ENCODE measurements at places on chromosomes 11 and 22.

GRCh38 chr11:131099746-131100145, 183.5 kb upstream of the SNX19 start:
- DNase-seq: no peak

DNA sequence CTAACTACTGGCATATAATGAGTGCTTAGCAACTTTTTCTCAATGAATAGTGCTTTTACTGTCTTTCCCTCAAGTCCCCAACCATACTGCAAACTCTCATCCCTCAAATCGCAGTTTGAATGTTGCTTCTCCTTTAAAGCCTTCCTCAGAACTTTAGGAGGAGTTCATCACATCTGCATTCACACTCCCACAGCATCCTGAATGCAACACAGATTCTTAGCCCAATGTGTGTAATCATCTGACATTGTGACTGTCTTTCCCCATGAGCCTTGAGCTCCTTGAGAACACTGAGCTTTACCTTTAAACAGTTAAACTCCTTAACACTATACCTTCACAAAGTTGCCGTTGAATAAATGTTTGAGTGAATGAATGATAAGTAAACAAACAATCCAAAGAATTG, 81.7 kb upstream of the FAM181B start:
- no peak for DNase-seq

- no peak for DNase-seq
These were observed 12.3 kb downstream of the ZBED5 start for GRCh38 chr11:10845589-10845988.

DNA sequence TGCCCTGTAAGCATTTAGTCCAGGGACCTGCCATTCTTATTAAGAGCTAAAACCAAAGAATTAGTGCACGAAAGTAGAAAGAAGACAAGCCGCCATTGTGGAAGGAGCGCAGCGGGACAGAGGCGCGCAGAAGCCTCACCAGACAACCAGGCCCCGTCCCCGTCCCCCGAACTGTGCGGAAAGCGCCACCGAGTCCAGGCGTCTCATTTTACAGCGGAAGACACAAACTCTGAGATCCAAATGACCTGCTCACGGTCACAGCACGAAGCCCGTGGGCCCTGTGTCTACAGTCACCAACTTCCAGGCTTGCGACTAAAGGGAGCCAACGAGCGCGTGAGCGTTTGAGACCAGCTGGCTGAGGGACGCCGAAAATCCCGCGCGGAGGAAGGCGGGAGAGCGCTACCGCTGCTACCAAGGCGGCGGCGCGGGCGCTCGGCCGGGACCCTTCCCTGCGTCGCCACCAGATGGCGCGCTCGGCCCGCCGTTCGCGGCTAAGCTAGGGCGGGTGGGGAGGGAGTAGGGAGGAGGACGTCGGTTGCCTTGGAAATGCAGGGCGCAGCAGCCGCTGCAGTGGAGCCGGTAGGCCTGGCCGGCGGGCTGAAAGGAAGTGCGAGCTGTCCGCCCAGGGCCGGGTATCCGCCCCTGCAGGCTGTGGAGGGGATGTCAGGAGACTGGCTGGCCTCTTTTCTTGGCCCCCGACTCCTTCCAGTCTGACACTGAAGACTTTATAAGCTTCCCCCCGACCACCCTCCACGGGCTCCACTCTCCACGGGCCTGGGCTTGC, 434 bp upstream of the CCDC83 start:
- DNase-seq: peak; percentile 95

DNA sequence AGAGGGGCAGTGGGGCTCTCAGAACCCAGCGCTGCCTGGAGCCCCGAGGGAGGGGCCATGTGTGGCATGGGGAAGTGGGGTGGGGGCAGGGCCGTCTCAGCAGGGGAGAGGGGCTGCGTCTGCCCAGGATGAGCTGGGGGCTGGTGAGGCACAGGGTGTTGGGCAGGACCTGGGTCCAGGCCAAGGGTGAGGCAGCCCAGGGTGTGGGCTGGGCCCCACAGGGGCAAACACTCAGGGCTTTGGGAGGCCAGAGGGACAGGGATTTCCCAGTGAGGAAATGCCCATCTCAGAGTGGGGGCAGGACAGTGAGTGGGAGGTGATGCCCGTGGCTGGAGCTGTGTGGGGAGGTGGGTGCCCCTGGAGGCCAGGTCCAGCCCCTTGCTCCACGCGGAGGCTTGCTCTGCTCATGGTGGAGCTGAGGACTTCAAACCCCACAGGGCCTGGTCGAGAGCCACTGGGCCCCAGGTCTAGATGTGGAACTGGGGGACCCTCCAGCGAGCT, 5.4 kb downstream of the PLXNB2 start:
- DNase-seq: no peak

DNA sequence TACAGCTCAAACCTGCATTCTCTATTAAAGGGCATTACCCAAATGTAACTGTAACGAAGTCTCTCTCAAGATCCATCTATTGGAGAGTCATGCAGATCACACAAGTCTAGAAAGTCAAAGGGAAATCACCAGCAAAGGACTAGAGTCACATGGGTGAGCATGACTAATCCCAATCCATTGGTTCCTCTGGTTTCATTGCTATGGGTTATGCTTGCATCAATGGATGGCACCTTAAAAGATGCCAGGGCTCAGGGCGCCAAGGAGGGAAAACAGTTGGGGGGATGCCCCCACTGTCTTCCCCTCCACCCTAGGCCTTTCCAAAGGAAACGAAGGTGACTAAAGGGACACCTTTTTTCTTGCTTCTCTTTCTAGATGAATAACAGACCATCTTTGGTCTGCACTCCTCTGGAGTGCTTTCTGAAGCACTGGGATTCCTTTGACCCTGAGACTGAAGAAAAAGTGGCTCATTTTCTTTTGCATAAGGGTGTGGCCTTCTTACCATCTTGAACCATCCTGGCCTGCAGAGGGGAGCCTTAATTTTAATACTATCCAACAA, 8.1 kb downstream of the NXPE4 start:
- DNase-seq: no peak

DNA sequence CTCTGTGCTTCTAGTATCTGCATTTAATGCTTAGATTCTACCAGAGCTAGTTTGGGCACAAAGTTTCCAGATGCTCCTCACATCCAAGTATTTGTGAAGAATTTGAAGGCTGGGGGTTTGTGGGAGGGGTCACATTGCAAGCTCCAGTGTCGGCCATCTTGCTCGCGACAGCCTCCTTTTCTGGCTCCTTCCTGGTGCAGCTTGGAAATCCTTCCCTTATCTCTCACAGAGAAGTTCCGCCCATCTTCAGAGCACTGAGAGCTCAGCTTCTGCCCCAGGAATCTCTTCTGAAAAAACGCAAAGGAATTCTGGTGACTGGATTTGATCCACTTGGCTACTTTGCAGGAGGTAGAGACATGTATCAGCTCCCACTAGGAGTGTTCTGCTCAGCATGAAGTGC, 497.5 kb downstream of the TBC1D22A start:
- peak; percentile 20 for DNase-seq

- DNase-seq: no peak
These were observed 101.5 kb downstream of the PLEKHA7 start for GRCh38 chr11:16912692-16913111.

- DNase-seq: no peak
These were observed 72.3 kb downstream of the ARFGAP2 start for GRCh38 chr11:47104261-47104950.

GRCh38 chr11:63504933-63505586, 824 bp upstream of the LGALS12 start:
- DNase-seq: no peak

- no peak for DNase-seq
These were observed 12.7 kb upstream of the TMA7B start for GRCh38 chr22:39947220-39948216.

DNA sequence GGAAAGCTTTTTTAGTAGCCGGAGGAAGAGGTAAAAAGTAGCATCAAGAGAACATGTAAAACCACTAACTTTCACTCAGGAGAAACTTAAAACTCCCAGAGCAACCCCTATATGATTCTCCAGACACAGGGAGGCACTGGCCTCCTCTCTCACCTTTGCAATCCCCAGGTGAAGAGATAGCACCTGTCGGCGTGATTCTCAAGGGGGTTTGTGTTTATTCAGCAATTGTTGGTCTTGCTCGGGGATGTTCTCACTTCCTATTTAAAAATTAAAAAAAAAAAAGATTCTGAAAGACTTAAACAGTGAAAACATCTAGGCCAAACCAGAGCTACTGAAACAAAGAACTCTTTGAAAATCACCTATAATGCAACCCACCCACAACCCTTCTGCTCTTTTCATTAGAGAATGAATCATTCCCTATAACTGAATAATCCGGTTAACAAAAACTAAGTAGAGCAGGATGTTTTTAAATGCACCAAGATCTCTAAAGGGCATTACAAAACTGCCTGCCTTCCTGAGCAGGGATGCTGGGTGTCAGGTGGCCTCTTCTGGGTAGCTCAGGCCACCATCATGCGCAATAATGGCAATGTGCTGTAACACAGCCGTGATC, 24.9 kb downstream of the DHCR7 start:
- no peak for DNase-seq

GRCh38 chr11:107916671-107917241, 11.5 kb upstream of the RAB39A start:
- peak; percentile 60 for DNase-seq

DNA sequence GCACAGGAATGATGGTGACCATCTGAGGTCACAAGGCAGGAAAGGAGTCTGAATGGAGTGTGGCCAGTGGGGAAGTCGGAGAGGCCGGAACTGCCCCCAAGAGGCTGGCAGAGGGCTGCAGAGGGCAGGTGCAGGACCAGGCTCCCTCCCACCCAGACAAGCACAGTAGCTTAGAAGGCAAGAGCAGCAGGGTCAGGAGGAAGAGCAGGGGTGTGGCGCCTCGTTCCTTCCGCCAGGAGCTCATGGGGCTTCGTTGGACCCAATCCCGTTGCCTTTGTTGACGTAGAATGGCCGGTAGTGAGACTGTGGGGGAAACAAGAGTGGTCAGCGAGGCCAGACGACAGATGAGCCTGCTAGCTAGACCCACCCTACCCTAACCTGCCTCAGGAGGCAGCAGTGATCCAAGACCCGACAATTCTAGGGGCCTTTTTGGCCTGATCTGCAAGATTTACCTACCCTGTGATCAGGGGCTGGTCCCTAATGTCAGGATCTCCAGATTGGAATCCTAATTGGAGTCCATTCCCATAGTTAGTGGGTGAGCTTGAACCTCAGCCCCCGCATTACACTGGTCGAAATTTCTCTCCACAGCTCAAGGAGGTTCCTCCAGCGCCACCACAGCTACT, 25.6 kb downstream of the TRIM29 start:
- DNase-seq: peak; percentile 28

GRCh38 chr22:46673662-46674236, 53.6 kb downstream of the GRAMD4 start:
- peak; percentile 38 for DNase-seq

GRCh38 chr22:36183446-36183845, 18.2 kb downstream of the APOL4 start:
- no peak for DNase-seq

DNA sequence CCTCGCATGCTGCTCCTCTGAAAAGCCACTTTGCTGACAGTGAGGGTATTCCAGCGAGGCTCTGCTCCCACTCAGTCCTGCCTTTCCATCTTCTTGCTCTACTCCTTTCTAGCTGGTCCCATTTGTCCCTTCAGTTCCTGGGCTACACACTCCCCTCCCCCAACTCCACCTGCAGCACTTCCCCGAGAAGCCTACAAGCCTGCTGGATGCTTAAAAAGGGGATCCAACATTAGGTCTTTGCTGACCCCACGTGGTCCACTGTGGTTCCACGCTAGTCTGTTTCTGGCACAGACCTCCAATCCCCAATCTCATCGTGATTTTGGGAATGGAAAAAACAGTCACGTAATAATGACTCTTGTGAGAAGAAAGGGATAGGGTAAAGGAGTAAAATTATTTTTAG, 121.6 kb upstream of the SNX19 start:
- DNase-seq: no peak

DNA sequence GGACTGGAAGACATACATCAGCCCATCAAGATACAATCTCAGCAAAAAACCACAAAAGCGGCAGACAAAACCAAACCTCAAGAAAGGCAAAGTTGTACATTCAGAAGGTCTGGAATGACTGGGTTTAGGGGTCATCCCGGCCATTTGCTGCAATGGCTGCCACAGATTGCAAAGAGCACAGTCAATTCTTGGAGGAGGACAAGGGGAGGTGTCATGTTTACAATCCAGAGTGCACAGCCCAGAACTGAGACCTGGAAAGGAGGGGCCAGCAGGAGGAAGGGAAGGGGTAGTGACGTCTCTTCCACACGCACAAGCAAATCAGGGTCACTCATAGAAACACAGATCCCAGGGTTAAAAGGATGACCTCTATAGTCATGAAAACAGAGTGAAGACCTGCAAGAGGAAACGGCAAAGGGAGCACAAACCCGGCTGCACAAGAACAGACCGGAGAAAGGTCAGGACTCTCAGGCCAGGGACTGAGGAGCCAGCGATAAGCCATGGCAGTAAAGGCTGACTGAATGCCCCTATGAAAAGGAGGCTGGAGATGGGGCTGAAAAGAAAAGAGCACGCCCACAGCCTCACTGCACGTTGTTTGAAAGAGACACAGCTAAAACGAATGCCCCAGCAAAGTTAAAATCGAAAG, 18.2 kb upstream of the MUC5AC start:
- no peak for DNase-seq

DNA sequence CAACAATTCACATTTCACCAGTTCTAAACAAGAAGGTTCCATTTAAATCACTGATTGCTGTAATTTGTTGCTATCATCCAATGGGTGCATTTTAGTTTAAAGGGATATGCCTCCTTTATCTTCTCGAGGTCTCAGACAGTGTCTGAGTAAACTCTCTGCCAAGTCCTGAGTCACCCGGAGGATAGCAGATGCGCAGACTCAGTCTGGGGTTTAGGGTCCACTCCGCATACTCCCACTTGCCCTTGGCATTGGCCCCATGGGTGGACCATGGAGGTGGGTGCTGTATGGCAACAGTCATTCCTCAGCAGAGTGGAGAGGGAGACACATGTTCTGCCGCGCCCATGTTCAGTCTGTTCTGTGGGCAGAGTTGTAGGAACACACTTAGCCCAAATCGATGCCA, 65.4 kb upstream of the CRTAM start:
- no peak for DNase-seq

DNA sequence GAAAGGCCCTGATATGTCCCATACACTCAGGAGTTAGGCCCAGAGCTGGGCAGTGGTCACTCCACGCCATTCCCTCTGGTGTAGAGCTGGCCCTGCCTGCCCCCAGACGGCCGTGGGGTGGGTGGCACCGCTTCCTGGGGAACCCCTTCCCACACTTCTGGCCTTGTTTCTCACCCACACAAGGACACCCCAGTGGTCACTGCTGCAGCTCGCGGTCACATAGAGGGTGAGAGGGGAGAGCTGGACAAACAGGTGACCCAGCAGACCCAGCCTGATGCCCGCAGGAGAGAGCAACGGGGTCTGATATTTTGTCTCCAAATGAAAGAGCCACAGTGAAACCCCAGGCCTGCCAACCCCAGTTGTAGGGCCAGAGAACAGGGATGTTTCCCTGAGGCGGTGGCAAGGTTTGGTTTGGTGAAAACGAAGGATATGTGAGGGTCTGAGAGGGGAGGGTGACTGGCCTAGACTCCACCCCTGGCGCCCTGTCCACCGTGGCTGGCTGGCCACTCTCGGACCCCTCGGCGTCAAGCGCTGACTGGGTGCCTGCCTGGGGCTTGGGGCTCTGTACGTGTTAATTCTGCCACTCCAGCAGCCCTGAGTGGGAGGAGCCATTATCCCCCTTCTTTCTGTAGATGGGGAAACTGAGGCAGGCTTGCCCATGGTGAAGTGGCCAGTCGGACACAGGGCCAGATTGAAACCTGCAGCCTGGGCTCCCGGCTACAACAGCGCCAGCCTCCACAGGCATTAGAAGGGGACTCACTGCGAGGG, 71.0 kb upstream of the PPARA start:
- DNase-seq: no peak
